ENCODE measurements at places on chromosomes 1 and 21. TPM values are rescaled to one million over a fixed set of nuclear protein-coding genes. Genes with fewer than 3 reads are reported as not detected.

The RXRG gene
- 5.4 TPM for total RNA-seq

The NBPF4 gene
- not detected for total RNA-seq

The KDF1 gene
- total RNA-seq, result not detected

The HSD3B1 gene
- total RNA-seq, result not detected

The RIPPLY3 gene
- total RNA-seq, result not detected

The HORMAD1 gene
- not detected for total RNA-seq

The KAZN gene
- total RNA-seq, result 3.7 TPM

The LEFTY1 gene
- total RNA-seq, result not detected

The OR14K1 gene
- not detected for total RNA-seq

The AKR1A1 gene
- total RNA-seq, result 57.8 TPM

The FAM72C gene
- total RNA-seq, result 0.75 TPM

The DNAJC28 gene
- 7.7 TPM for total RNA-seq

The LY9 gene
- total RNA-seq, result not detected

The SORT1 gene
- 94.3 TPM for total RNA-seq

The CAMTA1 gene
- total RNA-seq, result 154 TPM

The SELP gene
- 9.7 TPM for total RNA-seq

The LEMD1 gene
- total RNA-seq, result not detected

The DCST1 gene
- total RNA-seq, result not detected

The SH2D1B gene
- total RNA-seq, result 0.16 TPM

The LRIG2 gene
- 7.8 TPM for total RNA-seq

The COL24A1 gene
- total RNA-seq, result 2.4 TPM

The KRTAP10-9 gene
- not detected for total RNA-seq

The TMEM82 gene
- not detected for total RNA-seq

The LENEP gene
- total RNA-seq, result not detected

The TRIM63 gene
- 598 TPM for total RNA-seq

The ANGPTL3 gene
- not detected for total RNA-seq

The MCOLN3 gene
- total RNA-seq, result 0.33 TPM

The MPZ gene
- total RNA-seq, result 2.7 TPM

The KRTAP19-1 gene
- total RNA-seq, result not detected

The YBX1 gene
- total RNA-seq, result 986 TPM

The NTNG1 gene
- not detected for total RNA-seq

The SLAMF1 gene
- total RNA-seq, result not detected

The GNG12 gene
- 45.7 TPM for total RNA-seq

The PODN gene
- total RNA-seq, result 5.9 TPM

The WNT4 gene
- total RNA-seq, result not detected

The BTBD8 gene
- 3.6 TPM for total RNA-seq

The EEIG2 gene
- 14.1 TPM for total RNA-seq
